Hematopoietic multipotent progenitor cell treated with erythropoietin and hydrocortisone succinate and interleukin-3 and kit ligand, for 8 days (in vitro differentiated cells): ENCODE measurements at places on chromosomes 7 and 10.

GRCh38 chr7:22935269-22935668 lies 78.7 kb downstream of the HYCC1 start:
- no peak for DNase-seq

- peak; percentile 25 for DNase-seq
Measured at GRCh38 chr10:32929634-32930033, 28.4 kb downstream of the ITGB1 start.

DNA sequence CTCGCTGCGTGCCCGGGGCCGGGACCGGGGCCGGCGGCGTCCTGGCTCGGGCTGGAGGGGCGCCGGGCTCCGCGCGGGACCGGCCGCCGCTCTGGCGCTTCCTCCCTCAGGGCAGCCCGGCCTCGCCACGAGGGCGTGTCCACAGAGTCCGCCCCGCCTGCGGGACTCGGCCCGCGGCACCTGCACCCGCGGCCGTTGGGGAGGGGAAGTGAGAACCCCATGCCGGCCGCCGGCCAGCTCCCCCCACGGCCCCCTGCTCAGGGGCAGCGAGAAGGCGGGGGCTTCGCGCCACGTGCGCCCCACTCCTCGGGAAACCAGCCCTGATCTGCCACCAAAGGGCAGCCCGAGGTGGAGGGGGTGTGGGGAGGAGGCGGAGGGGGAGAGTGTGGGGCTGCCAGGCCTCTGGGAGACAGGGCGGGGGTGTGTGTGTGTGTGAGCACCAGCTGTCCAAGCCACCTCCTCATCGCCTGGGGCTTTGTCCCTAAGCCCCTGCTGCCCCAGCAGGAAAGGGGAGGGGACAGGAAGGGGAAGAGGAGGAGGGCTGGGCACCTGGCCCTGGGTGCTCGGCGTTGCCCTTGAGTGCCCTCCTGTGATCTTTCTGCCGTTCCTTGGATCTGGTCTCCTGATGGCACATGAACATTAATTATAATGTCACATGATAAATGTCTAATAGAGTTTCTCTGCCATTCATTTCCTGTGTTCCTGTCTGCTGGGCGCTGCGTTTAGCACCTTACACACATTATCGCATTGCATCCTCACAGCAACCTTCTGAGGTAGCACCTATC lies at the start of gene PIK3AP1:
PIK3AP1 (minus strand) TSS at position 93 of the 785 bp plus-strand sequence. CDS start 120 bp downstream, outside the sequence.
- peak; percentile 77 for DNase-seq

GRCh38 chr10:110641256-110641655 lies 2.9 kb upstream of the RBM20 start:
- no peak for DNase-seq

DNA sequence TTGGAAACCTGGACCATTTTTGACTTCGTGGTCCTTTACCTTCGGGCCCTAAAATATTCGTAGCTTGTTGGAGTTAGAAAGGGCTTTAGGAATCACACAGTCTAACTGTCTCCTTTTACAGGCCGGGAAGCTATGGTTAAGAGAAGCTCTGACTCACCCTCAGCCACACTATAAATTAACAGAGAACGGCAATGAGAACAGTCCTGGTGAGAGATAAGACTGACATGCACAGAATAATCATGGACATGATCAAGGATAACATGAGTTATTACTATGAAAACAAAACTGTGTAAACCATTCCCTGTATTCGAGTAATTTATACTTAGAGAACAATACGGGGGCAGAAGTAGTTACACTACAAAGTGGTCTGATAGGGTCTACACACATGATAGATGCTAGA lies 162.5 kb upstream of the MALRD1 start:
- DNase-seq = no peak

- no peak for DNase-seq
Measured at GRCh38 chr7:142862351-142862750, 7.5 kb downstream of the EPHB6 start.

- no peak for DNase-seq
Measured at GRCh38 chr7:13984831-13985685, 4.4 kb downstream of the ETV1 start.
